ENCODE measurements at places on chromosomes 7 and 10.

- no peak for DNase-seq
Observed at GRCh38 chr7:40544221-40544723, 409.5 kb downstream of the SUGCT start.

DNA sequence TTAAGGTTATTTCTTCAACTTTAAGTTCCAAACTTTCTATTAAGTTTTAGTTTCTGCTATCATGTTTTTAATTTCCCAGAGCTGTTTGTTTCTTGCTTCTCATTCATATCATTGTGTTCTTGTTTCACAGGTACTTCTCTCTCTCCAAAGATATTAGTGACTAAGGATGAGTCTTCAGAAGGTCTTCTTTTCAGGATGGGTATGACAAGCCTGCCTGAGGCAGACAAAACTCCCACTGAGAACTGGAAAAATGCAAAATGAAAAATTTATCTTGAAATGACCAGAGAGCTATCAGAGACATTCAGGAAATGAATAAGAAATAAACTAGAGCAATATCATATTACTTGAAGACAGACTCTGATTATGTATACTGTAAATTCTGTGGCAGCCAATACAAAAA lies 110.8 kb upstream of the EGFR start:
- no peak for DNase-seq

DNA sequence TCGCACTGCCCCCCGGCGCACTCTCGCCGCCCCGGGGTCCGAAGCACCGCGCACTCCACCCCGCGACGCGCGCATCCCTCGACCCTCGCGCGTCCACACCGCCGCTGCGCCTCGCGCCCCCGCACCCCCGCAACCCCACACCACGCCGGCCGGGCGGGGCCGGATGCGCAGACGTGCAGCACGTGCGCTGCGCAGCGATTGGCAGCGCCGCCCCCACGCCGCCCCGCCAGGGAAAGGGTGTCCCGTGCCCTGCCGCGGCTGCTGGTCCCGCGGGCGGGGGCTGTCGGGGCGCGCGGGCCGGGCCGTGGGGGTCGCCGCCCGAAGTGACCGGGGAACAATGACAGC lies 53.7 kb upstream of the KDM7A start:
- DNase-seq = peak; percentile 24

- no peak for DNase-seq
Observed at GRCh38 chr7:142714375-142714774, 34.9 kb upstream of the PRSS1 start.
